ENCODE measurements at places on chromosomes 3 and 15. TPM values are rescaled to one million over a fixed set of nuclear protein-coding genes. Genes with fewer than 3 reads are reported as not detected.

- no peak for DNase-seq
Observed at GRCh38 chr3:115862849-115863248, 239.5 kb downstream of the GAP43 start.

GRCh38 chr3:170614214-170614966 is 28.5 kb upstream of the SLC7A14 start:
- DNase-seq: no peak

- DNase-seq: no peak
Observed at GRCh38 chr3:171257251-171258203, 202.7 kb downstream of the TNIK start.

- no peak for DNase-seq
Observed at GRCh38 chr15:73022161-73022560, 30.1 kb upstream of the NEO1 start.

DNA sequence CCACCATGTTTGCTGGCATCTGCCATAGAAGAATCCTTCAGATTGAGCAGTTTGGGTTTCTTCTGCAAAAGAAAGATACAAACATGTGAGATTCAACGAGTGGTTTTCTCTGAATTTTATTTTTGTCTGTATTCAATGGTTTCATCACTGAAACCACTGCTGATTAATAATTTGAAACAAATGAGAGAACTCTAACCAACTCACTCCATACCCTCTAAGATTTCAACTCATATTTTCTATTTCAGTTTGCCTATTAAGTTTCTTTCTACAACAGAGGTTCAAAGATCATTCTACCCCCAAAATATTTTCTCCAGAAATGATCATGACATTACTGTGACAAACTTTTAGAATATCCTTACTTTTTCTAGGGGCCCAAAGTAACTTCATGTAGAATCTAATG is 38.7 kb upstream of the MAN2C1 start:
- no peak for DNase-seq

- DNase-seq: peak; percentile 71
Observed at GRCh38 chr15:80920271-80920699, 69.3 kb downstream of the MESD start.

DNA sequence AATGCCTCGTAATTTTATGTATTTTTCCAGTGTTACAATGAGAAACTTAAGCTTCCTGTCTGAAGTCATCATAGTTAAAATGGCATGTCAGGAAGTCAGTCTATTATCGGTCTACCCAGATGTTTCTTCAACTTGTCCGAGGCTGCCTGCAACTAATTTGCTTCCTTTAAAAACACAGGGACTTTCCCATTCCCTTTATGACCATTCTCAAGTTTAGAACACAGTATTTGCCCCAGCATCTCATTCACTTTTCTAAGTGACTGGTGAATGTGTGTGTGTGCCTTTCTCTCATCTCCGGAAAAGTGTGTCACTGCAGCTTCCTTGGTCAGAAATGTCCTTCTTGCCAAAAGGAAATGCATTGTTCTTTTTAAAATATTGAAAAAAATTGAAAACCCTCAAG is 466.6 kb downstream of the RAP2B start:
- DNase-seq: peak; percentile 4

- peak; percentile 54 for DNase-seq
Observed at GRCh38 chr15:70083946-70084345, 13.8 kb downstream of the TLE3 start.

DNA sequence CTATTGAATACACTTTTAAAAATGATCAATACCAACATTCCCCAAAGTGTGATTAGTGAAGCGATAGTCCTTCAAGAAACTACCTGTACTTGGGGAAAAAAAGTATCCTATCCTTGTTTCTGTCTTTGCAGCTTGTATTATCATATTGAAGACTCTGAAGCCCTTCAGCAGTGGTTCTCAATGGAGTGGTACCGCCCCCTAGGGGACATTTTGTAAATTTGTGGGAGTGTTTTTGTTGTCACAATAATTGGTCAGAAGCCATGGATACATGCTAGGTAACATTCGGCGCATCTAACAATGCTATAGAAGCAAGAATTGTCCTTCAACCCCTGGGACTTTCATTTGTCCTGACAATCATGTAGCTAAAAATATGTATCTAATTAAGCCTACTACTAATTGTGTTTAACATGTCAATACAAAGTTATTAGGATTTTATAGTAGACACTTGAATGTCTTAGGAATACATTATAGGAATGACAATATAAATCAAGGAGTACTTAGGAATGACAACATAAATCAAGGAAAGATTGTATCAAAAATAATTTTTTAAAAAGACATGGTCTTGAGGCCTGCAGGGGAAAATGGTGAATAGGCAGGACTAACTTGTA is 53.7 kb downstream of the NMD3 start:
- peak; percentile 63 for DNase-seq

DNA sequence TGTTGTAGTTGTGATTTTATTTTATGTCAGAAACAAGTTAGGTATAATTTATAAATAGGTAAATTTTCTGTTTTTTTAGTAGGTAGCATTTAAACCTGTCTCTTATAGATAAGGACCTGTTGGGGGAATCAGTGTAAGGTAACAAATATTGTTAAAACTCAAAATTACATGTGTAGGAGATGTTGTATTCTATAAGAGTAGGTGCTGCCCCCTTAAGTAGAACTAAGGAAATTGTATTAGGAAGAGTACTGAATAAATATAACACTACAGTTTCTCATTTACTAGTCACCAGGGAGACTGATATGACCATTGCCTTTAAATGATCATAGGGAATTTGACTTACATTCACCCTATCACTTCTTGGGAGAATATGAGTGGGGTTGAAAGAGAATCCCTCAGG is 31.2 kb downstream of the SLC25A36 start:
- no peak for DNase-seq

- no peak for DNase-seq
Observed at GRCh38 chr3:105821433-105821832, 47.4 kb downstream of the CBLB start.

DNA sequence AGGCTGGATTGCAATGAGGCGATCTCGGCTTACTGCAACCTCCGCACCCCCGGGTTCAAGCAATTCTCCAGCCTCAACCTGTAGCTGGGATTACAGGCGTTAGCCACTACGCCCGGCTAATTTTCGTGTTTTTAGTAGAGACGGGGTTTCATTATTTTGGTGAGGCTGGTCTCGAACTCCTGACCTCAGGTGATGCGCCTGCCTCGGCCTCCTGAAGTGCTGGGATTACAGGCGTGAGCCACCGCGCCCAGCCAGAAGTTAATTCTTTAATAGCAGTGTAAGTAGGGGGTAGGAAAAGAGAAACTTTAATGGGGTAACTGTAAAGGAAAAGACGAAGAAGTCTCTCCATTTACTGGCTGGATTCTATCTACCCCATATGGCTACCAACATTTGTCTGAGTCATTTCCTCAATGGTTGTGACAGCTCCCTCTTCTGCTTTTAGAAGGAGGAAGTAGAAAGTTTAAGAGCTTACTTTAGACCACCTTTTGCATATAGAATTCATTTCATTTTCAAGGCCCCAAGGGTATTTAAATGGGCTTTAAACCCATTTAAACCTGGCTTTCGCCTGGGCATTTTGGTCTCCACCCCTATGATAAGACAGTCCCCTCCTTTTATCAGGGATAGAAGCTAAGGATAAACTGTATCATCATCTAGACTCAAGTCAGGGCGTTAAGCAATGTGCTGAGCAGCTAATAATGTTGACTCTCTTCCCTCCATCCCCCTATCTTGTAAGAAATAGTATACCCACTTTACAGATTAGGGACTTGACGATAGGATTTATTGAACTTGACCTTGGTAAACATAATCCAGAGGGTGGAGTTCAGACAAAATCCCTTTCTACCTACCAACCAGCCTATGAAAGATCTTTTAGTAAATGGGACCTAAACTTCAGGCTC is 1.1 kb upstream of the CDV3 start:
- peak; percentile 26 for DNase-seq

GRCh38 chr3:149575213-149575960 is 82.4 kb downstream of the WWTR1 start:
- no peak for DNase-seq

GRCh38 chr3:88003115-88003755 is 55.6 kb downstream of the CGGBP1 start:
- DNase-seq: no peak

DNA sequence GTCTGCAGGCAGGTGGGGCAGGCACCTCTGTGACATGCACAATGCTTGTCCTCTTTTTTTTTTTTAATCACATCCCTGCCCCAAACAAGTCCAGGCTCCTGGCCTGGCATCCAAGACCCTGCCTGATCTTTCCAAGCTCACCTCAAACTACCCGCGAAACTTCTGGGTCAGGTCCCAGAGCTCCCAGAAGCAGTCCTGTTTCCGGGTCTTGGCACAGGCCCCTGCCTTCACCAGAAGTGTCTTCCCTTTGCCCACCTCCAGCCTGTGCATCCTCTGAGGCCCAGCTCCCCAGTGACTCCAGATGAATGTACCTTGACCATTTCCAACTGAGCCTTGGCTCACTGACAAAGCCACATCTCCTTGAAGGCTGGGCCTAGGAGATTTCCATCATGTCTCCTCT is 23.0 kb downstream of the PLA2G4E start:
- no peak for DNase-seq

- no peak for DNase-seq
Observed at GRCh38 chr3:102714567-102714966, 279.8 kb downstream of the ZPLD1 start.

GRCh38 chr3:175890066-175890465 is 1030.9 kb downstream of the NAALADL2 start:
- no peak for DNase-seq

DNA sequence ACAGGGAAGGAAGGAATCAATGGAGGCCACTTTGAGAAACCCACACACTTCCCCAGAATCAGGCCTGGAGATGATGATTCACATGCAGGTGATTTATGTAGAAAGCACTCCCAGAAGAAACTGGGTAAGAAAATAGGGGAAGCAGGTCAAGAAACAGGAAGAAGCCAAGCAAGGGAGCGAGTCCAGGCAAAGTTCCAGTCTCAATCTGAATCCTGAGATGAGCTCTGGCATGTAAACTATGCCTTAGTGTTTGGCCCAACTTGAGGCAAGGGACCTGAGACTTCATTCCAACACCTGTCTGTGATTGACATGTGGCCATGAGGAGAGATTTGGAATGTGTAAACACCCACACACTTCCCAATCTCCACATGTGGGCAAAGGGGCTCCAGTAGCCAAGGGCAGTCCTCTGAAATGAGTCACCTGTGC is 61.6 kb upstream of the CTNNB1 start:
- DNase-seq: no peak

DNA sequence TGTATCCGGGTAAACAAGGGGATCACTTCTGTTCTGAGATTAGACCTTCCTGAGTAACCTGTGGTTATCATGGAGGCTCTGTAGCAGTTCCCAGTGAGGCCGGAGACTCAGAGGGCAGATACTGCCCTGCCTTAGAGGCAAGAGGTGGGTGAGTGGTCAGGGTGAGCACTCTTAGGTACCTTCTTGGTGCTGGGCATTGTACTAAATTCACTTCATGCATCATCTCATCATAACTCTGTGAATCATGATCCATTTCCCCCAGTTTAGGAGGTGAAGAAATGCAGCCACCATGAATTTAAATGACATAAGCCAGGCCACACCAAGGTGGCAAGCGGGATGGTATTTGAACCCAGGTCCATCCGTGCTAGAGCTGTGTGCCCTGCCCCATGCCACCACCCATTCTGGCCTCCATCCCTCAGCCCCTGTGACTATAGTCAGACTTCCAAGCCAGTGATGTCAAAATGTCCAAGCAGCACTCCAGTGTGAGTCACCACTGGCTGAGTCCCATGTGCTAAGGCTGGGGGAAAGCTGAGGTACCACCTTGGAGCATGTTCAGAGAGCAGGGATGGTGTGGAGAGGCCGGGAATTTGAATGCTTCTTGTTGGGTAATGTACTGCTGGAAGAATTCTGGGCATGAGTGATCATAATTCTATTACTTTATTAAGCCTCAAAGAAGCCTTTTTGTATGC is 88.8 kb downstream of the EPHB1 start:
- DNase-seq: no peak

- DNase-seq: no peak
Observed at GRCh38 chr15:65778269-65778668, 13.8 kb downstream of the DENND4A start.

- DNase-seq: no peak
Observed at GRCh38 chr3:105746231-105746996, 122.4 kb downstream of the CBLB start.

Gene RHCG
- total RNA-seq: not detected

Gene ANKRD34C
- total RNA-seq: not detected

Gene ISLR
- not detected for total RNA-seq

Gene HHATL
- not detected for total RNA-seq

Gene NUP210
- 142 TPM for total RNA-seq

Gene ATP10A
- total RNA-seq: 21.0 TPM

Gene FETUB
- total RNA-seq: not detected

Gene SOX2
- total RNA-seq: not detected

Gene SLC6A11
- total RNA-seq: not detected
